ENCODE measurements at places on chromosomes 4 and X. TPM values are rescaled to one million over a fixed set of nuclear protein-coding genes. Genes with fewer than 3 reads are reported as not detected.

- no peak for DNase-seq
Observed at GRCh38 chr4:1099684-1100335, 13.6 kb downstream of the RNF212 start.

DNA sequence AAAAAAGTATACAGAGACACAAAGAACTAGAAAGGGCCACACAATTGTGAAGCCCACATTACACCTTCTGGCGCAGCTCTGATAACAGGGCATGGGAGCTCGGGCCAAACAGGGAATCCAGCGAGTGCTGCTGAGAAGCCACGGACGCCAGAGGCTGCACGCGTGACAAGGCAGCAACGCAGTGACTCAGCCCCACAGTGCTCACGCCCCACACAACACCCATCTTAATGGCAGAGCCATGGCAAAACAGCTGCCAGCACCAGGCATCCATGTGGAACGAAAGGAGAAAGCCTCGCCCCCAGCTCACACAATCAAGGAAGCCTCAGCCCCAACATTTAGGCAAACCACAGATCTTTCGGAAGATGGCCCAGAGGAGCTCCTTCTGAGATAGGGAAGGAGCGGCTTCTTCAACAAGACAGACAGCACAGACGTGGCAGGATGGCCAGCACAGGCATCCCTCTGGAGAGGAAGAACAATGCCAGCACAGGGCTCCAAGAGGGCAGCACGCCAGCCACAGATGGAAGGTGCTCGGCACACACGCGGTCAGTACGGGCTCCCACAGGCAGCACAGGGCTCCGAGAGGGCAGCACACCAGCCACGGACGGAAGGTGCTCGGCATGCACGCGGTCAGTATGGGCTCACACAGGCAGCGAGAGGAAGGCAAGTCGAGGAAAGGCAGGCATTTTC lies 33.1 kb downstream of the GAK start:
- no peak for DNase-seq

- DNase-seq = no peak
Observed at GRCh38 chr4:7351014-7351413, 83.7 kb downstream of the PSAPL1 start.

- no peak for DNase-seq
Observed at GRCh38 chr4:143667461-143667860, 33.0 kb downstream of the FREM3 start.

- DNase-seq = no peak
Observed at GRCh38 chr4:128543696-128544095, 256.1 kb upstream of the PGRMC2 start.

- no peak for DNase-seq
Observed at GRCh38 chr4:23923840-23924239, 34.0 kb upstream of the PPARGC1A start.

GRCh38 chr4:6753103-6753560 lies 29.4 kb upstream of the KIAA0232 start:
- DNase-seq = no peak

DNA sequence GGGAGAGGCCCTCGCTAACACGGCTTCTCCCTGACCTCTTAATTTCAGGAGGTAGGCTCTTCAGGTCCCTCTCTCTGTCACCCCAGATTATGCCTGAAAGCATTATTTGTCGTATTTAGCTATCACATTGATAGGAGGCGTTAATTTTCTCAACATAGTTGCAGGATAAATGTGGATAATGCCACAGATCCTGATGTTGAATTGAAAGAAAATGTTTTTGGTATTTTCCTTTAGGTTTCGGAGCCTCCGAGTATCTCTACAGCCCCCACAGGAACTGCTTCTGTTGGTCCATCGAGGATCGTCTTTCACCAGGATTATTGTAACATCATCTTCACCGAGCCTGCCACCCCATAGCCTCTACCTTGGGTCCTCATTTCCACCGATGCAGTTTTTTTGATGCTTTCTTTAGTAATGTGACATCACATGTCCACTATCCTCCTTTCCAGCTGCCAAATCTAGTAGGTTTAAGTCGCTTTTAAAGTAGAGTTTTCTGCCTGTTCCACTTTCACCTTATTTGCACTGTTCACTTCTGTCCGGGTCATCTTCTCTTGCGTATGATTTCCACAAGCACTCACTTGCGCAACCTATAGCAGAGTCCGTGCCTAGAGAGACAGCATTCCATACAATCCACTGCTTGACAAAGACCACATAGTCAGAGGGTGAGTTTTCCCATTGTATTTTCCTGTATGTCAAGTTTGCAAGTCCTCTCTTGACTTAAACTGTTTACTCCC lies 665 bp downstream of the TIGD2 start:
- no peak for DNase-seq

GRCh38 chr4:120633810-120634209 lies 288.7 kb downstream of the PRDM5 start:
- DNase-seq = no peak

GRCh38 chr4:46931981-46932380 lies 22.9 kb upstream of the COX7B2 start:
- peak; percentile 70 for DNase-seq

DNA sequence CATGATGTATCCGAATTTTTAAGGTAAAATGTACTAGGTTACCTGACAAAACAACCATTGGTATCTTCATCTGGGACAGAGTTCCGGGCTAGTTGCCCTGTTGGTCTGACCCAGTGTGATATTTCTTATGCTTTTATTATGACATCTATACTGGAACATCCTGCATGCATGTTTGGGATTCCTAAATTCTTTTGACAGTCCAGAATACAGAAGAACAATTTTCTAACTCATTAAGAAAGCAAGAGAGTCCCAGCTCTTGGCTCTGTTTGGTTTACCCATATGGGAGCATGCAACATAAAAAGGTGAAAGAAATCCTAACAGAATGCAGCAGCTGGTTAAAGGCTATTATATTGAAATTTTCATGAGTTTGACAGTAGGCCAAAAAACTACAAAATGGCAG lies 247.7 kb upstream of the FTHL17 start:
- no peak for DNase-seq

DNA sequence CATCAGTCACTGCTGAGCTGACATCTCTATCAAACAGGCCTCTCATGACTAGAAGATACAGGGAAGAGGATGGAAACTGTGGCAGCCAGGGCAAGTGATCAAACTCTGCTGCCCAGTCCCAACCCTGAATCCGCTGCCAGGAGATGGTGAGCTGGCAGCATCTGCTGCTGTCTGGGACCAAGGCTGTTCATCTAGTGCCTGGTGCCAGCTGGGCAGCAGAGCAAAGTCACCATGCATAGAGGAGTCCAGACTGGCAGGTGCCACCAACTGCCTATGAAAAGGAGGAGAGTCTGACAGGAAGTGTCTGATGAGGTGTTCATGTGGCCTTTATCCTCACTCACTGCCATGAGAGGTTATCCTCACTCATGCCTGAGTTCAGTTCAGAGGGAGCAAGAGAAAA lies 518.9 kb downstream of the MID1IP1 start:
- no peak for DNase-seq

DNA sequence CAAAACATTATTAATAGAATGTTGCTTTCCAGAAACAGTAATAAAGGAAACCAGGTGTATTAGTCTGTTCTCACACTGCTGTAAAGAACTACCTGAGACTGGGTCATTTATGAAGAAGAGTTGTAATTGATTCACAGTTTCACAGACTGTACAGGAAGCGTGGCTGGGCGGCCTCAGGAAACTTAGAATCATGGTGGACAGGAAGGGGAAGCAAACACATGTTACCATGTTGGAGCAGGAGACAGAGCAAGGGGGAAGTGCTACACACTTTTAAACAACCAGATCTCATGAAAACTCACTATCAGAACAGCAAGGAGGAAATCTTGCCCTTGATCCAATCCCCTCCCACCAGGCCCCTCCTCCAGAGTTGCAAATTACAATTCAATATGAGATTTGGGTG lies 815.8 kb downstream of the TRIML1 start:
- no peak for DNase-seq

- no peak for DNase-seq
Observed at GRCh38 chr4:175997291-175997690, 68.3 kb upstream of the WDR17 start.

GRCh38 chrX:75149654-75150053 lies 6.4 kb downstream of the ABCB7 start:
- DNase-seq = no peak

DNA sequence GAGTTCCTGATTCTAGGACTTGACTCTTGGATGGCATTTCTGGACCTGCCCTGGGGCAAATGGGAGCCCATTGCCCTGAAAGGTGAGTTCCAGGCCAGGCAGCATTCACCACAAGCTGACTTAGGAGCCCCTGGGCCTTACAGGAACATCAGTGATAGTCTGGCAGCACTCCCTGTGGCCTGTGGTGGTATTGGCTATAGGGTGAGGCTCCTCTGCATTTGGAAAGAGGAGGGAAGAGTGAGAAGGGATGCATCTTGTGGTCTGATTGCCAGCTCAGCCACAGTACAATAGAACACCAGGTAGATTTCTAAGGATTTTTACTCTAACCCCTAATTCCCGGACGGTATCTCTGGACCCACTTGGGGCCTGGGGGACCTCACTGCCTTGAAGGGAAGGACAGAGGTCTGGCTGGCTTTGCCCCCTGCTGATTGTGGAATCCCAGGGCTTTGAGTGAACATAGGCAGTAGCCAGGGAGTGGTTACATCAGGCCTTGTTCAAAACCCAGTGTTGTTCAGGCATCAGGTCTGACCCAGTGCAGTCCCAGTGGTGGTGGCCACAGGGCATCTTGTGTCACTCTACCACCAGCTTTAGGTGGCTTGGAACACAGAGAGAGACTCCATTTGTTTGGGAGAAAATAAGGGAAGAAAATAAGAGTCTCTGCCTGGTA lies 32.9 kb downstream of the MAGED4 start:
- DNase-seq = no peak

DNA sequence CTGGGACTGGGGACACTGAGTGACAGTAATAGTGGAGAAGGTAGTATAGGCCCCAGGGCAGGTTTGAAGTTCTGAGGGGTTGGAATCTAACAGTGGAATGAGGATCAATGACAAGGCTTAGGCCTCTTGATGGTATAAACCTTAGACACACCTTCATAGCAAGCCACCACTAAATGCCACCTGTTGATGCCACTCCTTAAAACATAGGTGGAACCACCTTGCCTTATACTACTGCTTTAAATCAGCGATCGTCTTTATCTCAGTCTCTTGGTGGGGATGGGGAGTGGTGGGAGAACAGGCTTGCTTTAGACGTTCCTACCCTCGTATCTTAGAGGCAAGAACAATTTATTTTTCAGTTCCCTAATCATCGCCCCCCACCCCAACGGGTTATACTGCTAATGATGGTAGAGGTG lies 1.2 kb downstream of the RAB33B start:
- DNase-seq = peak; percentile 60

- no peak for DNase-seq
Observed at GRCh38 chr4:129239088-129239487, 143.1 kb downstream of the C4orf33 start.

GRCh38 chrX:46961097-46961496 lies 48.9 kb downstream of the JADE3 start:
- DNase-seq = no peak

DNA sequence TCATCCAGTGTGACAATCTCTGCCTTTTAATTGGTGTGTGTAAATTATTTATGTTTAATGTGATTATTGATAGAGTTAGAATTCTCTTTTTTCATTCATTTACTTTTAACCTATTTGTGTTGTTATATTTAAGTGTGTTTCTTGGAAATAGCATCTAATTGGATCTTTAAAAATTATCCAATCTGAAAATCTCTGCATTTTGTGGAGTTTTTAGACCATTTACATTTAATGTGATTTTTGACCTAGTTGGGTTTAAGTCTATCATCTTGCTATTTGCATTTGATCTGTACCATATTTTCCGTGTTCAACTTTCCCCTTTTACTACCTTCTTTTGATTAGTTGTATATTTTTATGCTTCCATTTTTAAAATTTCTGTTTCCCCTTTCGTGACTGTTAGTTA lies 71.3 kb downstream of the TENM3 start:
- no peak for DNase-seq

DNA sequence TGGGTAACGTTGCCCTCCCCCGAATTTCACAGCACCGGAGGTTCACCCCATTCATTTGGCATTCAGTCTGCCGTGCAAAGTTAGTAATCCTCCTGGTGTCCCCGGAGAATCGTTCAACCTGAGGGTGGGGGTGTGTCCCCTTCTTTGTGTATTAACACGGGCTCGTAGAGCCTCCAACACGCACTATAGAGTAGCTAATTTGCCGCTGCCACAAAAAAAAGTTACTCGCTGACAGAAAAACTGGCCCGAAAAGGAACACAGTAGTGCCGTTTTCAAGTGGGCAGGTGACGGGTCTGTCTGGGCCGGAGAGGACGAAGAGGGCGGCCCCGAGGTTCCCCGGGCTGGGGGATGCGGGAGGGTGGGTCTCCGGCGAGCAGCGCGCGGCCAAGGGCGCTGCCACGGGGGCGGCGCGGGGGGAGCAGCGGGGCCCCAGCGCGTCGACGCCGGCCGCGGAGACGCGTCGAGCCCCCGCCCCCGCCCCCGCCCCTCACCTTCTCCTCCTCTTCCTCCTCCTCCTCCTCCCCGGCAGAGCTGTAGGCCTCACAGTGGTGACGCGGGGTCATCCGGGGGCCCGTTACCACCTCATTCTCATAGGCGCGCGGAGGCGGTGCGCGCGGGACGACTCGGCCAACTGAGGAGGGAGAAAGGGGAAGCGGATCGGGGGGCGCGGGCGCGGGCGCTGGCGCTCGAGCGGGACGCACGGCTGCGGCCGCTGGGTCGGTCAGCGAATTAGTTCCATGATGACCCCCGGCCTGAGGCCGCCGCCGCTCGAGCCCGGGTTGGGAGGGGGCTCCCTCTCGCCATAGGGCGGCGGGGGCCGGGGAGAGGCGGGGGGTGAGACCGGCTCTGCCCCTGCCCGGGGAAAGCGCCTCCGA lies 571 bp downstream of the CCNI start:
- peak; percentile 94 for DNase-seq

GRCh38 chrX:119497185-119497584 lies 28.9 kb downstream of the SLC25A5 start:
- no peak for DNase-seq

DNA sequence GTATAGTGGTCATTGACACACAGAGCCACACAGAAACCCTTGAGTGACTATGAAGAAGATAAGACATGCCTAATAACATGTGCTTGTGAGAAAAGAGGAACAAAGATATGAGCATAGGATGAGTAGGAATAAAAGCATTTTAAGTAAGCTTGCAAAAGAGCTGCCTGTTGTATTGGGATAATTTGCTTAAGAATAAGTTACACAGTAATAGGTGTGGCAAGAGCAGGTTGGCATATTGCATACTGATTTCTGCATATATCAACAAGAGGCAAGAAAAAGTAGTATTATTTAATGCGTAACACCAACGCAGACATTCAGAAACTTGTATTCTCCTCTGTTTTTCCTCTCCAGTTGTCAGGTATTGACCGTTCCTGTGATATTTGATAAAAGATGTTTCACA lies 111.5 kb upstream of the UGT8 start:
- DNase-seq = no peak

- no peak for DNase-seq
Observed at GRCh38 chr4:165079476-165079875, 25.8 kb downstream of the TRIM75 start.

The PDE6B gene
- 14.5 TPM for total RNA-seq

The PPBP gene
- total RNA-seq = not detected

The XKRX gene
- 0.23 TPM for total RNA-seq

The KCNIP4 gene
- not detected for total RNA-seq

The ATP2B3 gene
- not detected for total RNA-seq

The TAB3 gene
- 21.9 TPM for total RNA-seq

The ESX1 gene
- total RNA-seq = not detected
